ENCODE measurements at places on chromosomes 6 and 20.

GRCh38 chr6:170019818-170020583 lies 268.6 kb downstream of the ERMARD start:
- DNase-seq: no peak

- DNase-seq: no peak
These were observed 27.6 kb downstream of the ZNF311 start for GRCh38 chr6:28977341-28978132.

GRCh38 chr20:51020657-51021056 lies 2.2 kb downstream of the KCNG1 start:
- DNase-seq: no peak

GRCh38 chr6:99458319-99458718 lies 33.2 kb upstream of the PNISR start:
- no peak for DNase-seq

DNA sequence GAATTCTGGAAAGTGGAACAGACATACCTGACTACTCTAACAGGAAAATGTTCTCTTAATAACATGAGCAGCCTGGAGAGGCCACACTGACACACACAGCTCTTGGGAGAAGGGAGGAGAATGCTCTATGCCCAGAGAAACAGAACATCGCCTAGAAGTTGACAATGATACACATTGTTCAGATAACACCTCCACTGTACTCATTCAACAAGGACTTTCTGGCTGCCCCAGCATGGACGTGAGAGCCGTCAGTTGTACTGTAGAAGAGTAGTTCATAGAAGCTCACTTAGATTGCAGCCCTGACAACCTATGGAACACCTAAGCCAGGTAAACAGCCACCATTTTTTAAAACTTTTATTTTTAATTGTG lies 28.9 kb downstream of the BMP7 start:
- DNase-seq: no peak

DNA sequence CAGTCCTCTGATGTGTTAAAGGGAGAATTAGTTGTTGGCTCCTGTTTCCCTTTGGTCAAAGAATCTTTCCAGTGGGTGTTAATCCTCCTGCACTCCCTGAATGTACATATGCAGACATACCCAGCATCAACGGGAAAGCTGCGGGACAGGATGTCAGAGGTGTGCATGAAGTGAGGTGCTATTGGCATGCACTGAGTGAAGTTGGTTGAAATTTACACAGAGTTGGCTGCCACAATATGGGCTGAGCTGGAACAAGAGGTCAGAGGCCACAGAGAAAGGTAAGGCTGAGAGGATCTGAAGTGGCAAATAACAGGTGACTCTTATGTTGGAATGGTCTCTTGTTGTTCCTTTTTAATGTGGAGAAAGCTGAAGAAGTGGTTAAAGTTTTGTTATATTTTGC lies 82.7 kb upstream of the AKIRIN2 start:
- DNase-seq: no peak

Measured in activated T-helper 1 cell treated with Interleukin-2 at 50 U/mL for 16 hours (primary cell).